ENCODE measurements at places on chromosomes 3 and 15.

DNA sequence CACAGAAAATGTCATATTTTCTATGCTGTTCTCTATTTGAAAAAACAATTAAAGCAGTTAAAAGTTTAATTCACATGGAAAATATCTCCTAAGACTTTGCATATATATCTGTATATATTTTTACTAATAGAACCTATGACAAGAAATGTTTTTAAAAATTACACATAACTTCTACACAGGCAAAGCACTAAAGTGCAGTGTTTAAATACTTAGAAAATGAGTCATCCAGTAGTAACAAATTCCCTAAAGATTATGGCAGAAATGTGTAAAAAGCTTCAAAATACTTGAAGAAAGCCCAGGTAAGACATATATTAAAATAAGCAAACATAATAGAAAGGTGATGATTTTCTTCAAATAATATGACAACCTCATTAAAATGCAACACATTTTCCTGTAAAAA lies 236.6 kb downstream of the TBC1D5 start:
- peak; percentile 39 for DNase-seq

- DNase-seq: no peak
Measured at GRCh38 chr3:189833996-189834395, 202.8 kb downstream of the TP63 start.

GRCh38 chr3:126024049-126024854 lies 55.3 kb downstream of the ROPN1B start:
- no peak for DNase-seq

DNA sequence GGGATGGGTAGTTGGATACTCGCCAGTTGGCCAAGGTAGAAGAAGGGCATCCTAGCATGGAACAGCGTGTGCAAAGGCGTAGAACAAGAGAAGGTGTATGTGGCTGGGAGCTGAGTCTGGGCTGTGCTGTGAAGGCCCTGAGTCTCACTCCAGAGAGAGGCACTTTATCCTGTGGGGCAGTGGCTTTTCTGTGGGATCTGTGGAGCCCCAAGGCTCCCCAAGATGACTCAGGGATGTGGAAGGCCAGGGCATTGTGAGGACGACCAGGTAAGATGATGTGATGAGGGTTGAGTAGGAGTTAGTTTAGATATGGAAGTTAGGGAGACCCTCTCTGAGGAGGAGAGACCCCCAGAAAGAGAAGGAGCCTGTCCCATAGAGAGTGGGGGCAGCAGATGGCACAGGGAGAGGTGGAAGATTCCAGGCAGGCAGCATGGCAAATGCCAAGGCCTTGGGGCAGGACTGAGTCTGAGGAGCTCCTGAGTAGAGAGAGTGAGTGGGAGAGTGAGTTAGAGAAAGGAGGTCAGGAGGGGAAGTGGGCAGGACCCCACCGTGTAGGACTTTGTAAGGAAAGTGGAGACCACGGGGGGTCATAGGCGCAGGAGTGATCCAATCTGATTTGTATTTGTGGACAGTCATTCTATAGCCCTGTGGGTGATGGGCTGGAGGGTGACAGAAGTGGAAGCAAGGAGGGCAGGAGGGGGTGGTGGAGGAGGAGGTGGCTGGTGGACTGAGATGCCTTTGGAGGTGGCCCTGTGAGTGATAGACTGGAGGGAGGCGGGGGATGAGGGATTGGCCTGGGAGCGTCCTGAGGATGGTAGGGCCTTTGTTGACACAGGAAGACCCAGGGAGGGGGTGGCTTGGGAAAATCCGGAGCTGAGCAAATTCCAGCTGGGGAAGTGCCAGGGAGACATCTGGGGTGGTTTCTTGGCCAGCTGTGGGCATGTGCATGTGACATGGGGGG lies 50.3 kb downstream of the FBLN2 start:
- DNase-seq: peak; percentile 96

- no peak for DNase-seq
Measured at GRCh38 chr3:115667738-115668065, 44.4 kb downstream of the GAP43 start.

DNA sequence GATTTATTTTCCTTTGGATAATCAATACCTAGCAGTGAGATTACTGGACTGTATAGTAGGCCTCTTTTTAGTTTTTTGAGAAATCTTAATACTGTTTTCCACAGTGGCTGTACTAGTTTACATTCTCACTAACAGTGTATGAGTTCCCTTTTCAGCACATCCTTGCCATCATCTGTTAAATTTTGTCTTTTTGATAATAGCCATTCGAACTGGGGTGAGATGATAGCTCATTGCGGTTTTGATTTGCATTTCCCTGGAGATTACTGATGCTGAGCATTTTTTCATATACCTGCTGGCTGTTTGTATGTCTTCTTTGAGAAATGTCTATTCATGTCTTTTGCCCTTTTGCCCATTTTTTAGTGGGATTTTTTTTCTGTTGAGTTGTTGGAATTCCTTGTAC lies 210.8 kb downstream of the CGGBP1 start:
- no peak for DNase-seq

- peak; percentile 28 for DNase-seq
Measured at GRCh38 chr3:155352900-155353490, 59.5 kb upstream of the STRIT1 start.

DNA sequence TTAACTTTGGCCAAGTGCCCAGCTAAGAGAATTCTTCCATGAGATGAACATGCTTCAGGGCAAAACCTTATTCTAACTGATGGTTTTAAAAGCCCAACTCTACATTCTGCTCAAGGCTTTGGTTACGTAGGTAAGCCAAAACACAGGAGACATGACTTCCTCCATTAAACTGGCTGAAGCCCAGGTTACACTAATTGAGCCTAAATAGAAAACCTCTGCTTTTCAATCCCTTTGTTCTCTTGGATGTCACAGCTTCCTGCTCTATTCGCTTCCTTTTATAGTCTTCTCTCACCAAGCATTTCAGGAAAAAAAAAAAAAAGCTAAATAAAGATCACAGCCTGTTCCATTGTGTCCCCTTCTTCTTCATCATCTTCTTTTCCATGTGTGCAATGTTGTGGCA lies 420.4 kb downstream of the TIGIT start:
- no peak for DNase-seq

GRCh38 chr3:17069754-17070153 lies 185.0 kb downstream of the PLCL2 start:
- DNase-seq: no peak

- peak; percentile 80 for DNase-seq
Measured at GRCh38 chr15:80776420-80777045, 2.6 kb upstream of the CEMIP start.

DNA sequence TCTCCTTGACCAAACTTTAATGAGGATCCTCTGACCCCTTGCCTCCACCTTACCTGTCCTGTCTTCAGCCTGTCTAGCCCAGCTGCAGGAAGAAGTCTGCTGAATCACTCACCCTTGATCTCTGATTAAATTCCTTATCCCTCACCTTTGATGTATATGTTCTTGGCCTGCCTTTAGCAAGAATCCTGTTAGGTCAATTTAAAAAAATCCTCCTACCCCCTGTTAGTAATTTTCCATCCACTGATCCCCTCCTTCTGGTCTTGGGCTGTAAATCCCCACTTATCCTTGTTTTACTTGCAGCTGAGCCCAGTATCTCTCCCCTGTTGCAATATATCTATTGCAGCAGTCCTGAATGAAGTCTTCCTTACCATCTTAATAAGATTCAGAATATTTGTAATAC lies 39.0 kb downstream of the MYH15 start:
- DNase-seq: no peak
